Smooth muscle cell of the pulmonary artery (primary cell): ENCODE measurements at places on chromosomes 3 and 15. TPM values are rescaled to one million over a fixed set of nuclear protein-coding genes. Genes with fewer than 3 reads are reported as not detected.

Gene RLBP1
- total RNA-seq, result not detected in 2 replicates

Gene ZDHHC23
- 1.0 and 1.4 TPM in 2 replicates for total RNA-seq

Gene SEMA3F
- total RNA-seq, result 18.6 and 31.0 TPM in 2 replicates

Gene CDHR4
- total RNA-seq, result 0.07 TPM in 1 of 2 replicates, not detected in the other

Gene IL5RA
- not detected in 2 replicates for total RNA-seq

Gene TRPM1
- not detected in 2 replicates for total RNA-seq
